ENCODE measurements at places on chromosomes 4 and X.

- DNase-seq = no peak
Observed at GRCh38 chrX:138711399-138712347, at the start of gene FGF13. FGF13 (minus strand) TSS chrX:138711717; CDS start chrX:138711003, 714 bp downstream.

- no peak for DNase-seq
Observed at GRCh38 chr4:58734030-58734674, 1624.0 kb upstream of the IGFBP7 start.

DNA sequence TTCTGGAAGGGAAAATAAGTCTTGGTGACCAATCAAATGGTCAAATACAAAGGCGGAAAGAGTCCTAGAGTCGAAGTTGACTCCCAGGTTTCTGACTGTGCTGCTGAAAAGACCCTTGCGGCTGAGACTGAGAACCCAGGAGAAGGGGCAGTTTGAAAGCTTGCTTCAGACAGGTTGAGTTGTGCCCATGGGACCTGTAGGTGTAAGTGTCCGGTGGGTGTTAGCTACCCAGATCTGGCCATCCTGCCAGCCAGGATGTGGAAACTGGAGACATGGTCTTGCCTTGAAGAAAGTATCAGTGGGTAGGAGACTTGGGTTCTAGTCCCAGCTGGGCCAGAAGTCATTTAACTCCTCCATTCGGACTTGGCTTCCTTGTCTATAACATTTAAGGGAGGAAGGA, 275.2 kb downstream of the EVC2 start:
- DNase-seq = no peak

DNA sequence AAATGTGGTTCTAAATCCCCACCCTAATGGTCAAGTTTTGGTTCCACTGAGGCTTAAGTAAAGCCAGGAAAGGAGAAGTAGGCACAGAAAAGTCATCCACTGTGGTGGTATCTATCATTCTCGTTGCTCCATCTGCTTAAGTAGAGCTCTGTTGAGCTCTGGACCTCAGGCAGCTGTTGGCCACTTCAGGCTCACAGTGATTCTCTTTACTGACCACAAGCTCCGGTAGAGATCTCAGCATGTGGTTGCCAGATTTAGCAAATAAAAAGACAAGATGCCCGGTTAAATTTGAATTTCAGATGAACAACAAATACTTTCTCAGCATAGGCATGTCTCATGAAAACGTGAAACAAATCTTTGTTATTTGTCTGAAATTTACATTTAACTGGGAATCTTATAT, 132.3 kb upstream of the PTCHD1 start:
- no peak for DNase-seq

DNA sequence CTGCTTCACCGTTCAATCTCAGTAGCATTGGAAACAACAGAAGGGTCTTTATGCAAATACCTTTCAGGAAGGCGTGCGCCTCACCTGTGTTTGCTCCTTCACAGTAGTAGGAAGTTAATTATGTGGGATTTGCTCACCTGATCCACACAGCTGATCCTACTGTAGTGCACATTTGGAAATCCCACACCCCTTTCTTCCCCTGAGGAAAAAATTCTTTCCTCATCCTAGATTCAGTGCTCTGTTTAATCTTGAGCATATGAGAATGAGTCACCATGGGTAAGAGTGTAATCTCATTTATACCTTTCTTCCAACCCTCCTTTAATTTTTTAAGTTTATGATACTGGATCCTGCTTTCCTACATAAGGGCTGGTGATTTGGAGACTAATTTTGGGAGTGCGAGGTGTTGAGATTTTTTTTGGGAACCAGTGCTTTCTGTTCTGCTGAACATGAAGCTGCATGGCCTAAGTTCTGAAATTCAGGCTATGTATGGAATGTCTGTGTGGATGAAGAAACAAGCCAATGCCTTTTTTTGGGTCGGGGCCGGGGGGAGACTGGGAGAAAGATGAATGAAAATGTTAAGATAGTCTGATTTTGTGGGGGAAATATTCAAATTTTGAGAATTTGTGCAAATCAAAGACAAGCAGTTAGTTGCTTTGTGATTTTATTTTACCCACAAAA, 19.0 kb downstream of the GAB1 start:
- DNase-seq = no peak

DNA sequence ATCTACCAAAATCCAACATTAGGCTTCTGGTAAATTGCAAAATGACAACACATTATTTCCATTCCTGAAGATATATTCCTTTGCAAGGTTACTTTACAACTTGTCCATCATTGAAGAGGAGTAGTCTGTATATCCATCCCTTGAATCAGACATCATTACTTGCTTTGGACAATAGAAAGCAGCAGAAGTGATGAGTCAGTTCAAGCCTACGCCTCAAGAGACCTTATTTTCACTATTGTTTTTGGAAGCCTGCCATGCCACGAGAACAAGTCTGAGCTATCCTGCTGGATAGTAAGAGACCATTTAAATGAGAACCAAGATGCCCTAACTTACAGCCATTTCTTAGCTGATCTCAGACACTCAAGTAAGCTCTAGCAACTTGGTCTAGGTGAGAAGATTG, 246.0 kb upstream of the HHIP start:
- no peak for DNase-seq

GRCh38 chrX:16635596-16635995, 14.4 kb upstream of the S100G start:
- no peak for DNase-seq

DNA sequence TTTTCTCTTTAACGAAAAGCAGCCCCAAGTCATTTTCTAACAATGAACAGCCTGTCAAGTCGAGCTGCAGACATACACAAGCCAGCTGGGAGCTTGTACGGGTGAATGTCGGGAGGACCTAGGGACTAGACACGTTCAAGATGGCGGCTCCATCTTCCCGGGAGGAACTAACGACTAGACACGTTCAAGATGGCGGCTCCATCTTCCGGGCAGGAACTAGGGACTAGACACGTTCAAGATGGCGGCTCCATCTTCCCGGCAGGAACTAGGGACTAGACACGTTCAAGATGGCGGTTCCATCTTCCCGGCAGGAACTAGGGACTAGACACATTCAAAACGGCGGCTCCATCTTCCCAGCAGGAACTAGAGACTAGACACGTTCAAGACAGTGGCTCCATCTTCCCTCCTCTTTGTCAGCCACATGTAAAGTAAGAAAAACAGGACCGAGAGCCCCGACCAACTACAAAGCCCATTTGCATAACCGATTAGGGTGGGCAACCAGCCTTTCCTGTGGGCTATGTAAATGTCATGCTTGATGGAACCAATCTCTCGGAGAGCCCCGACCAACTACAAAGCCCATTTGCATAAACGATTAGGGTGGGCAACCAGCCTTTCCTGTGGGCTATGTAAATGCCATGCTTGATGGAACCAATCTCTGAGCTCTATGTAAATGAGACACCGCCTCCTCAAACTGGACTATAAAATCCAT, 175.5 kb downstream of the DHRSX start:
- DNase-seq = no peak

DNA sequence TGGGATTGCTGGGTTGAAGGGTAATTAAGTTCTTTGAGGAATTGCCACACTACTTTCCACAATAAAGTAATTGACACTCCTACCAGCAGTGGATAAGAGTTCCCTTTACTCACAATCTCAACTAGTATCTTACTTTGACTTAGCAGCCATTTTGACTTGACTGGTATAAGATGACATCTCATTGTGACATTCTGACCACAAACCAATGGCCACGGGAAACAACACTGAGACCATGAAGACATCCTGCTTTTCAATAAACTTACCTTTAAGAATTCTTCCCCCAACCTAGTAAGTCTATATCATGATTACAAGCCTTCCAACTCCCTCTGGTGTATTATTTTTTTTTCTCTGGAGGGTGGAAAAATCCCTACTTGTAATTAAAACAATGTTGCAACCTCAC, 66.9 kb upstream of the WDR1 start:
- DNase-seq = no peak

Measured in stimulated activated CD8-positive, alpha-beta memory T cell treated with anti-CD3 and anti-CD28 coated beads, Interleukin-7, amount 100 ng/mL, for 1 hour (primary cell).